Jurkat, Clone E6-1 (cell line): ENCODE measurements at places on chromosomes 7 and 10.

DNA sequence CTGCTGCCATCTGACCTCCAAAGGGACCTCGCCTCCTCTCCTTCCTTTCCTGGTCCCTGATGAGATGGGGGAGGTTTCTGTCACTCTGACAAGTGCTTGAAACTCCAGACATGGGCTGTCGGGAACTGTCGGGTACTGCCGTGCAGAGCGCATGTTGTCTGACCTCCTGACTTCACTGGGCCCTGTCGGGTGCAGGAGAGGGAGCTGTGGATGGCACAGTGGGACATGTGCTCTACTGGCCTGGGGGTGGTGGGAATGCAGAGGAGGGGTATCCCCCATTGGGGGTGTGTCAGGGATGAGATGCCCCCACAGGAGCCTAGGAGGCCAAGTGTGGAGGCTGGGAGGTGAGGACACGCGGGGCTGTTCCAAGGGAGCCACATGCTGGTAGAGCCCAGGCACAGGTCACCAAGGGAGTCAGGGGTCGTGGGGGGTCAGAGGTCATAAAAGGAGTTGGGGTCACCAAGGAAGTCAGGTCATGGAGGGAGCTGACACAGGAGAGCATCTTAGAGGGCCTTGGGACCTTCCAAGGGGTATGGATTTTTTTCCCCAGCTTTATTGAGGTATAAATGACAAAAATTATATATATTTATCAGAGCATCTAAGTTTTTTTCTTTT lies 30.9 kb downstream of the TMEM120A start:
- no peak for DNase-seq

- no peak for DNase-seq
Observed at GRCh38 chr10:114180937-114181336, 1.8 kb downstream of the TDRD1 start.

DNA sequence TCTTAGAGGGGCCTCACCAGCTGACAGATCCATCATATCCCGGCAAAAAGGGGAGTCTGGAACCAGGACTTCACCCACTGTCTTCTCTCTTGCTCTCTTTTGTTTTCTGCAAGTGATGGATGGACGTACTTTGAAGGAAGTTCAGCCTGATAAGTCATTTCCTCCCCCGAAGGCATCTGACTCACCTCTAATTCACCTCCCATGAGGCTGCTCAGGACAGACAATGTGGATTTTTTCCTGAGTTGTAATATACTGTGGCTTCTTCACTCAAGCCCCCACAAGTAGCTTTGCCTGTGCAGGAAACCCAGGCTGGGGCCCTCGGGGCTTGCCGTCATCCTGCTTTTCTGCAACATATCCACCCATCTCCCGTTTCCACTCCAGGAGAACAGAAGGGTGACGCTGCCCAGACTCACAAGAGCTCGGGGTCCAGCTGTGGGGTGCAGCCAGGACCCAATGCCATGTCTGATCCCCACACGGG lies 70.4 kb downstream of the ASB13 start:
- no peak for DNase-seq

- no peak for DNase-seq
Observed at GRCh38 chr7:141974831-141975230, 1.3 kb upstream of the TAS2R38 start.

- DNase-seq, result no peak
Observed at GRCh38 chr7:155797262-155798250, 14.7 kb downstream of the SHH start.

DNA sequence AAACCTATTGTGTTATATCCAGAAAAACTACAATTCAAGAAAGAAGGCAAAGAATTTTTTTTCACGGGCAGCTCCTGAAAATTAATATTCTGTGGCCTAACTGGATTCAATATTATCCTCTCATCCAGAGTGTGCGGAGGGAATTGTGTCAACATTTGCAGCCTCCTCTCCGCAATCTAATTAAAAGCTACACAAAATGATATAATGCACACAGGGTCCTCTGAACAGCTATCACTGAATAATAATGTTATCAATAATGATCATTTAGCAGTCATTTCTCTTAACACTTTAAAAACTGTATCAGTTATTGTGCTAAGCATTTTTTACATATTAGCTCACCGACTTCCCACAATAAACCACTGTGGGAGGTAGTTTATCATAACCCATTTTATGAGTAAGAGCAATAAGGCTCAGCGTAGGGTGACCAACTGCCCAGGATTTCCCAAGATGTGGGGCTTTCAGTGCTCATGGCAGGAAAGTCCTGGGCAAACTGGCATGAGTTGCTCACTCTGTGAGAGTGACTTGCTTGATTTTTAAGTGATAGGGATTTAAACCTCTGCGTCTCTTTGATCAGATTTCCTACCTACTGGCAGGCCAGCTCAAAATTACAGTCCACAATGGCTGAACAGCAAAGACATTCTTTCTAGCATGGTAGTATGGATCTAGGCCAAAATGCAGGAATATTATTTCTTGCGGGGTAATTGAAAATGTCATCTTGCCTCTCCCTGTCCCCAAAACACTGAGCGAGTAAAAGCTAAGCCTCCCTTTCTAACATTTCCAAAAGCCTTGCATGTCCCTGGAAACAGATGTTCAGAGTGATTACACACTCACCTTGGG lies 65.7 kb downstream of the AOAH start:
- no peak for DNase-seq

DNA sequence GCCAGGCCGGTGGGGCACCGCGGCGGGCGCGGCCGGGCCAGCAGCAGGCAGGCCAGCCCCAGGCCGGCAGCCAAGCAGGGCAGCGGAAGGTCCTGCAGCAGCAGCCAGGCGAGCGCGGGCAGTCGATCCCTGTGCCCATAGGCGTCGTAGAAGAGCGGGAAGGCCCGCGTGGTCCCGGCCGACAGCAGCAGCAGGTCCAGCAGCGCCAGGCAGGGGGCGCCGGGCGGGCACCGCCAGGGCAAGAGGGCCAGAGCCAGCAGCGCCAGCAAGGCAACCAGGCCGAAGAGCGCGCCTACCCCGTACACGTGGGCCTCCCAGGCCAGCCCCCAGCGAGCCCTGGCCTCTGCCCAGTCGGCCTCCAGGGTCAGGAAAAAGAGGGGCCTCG lies 8.4 kb upstream of the RBM28 start:
- DNase-seq, result no peak

- peak; percentile 8 for DNase-seq
Observed at GRCh38 chr7:64098-64915, 128.1 kb upstream of the FAM20C start.

DNA sequence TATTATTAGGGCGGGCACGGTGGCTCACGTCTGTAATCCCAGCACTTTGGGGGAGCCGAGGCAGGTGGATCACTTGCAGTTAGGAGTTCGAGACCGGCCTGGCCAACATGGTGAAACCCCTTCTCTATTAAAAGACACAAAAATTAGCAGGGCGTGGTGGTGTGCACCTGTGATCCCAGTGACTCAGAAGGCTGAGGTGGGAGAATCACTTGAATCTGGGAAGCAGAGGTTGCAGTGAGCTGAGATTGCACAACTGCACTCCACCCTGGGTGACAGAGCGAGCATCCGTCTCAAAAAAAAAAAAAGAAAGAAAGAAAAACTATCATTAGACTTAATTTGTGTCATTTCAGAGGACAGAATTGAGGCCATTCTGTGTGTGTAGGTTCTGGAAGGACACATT lies 752.7 kb upstream of the GALNT17 start:
- DNase-seq, result no peak

GRCh38 chr7:960269-960871 lies 5.9 kb upstream of the ADAP1 start:
- no peak for DNase-seq

DNA sequence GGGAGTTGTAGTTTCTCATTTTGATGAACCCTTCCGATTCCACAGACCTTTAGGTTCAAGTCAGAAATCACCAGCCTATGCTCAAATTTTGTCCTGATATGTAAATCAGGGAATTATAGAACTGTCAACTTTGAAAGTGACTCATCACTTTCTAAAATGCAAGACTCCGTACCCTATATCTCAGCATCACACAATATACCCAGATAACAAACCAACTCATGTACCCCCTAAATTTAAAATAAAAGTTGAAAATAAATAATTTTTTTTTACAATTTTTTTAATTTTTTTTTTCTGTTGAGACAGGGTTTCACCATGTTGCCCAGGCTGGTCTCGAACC lies 393 bp upstream of the ARHGAP19 start:
- no peak for DNase-seq

DNA sequence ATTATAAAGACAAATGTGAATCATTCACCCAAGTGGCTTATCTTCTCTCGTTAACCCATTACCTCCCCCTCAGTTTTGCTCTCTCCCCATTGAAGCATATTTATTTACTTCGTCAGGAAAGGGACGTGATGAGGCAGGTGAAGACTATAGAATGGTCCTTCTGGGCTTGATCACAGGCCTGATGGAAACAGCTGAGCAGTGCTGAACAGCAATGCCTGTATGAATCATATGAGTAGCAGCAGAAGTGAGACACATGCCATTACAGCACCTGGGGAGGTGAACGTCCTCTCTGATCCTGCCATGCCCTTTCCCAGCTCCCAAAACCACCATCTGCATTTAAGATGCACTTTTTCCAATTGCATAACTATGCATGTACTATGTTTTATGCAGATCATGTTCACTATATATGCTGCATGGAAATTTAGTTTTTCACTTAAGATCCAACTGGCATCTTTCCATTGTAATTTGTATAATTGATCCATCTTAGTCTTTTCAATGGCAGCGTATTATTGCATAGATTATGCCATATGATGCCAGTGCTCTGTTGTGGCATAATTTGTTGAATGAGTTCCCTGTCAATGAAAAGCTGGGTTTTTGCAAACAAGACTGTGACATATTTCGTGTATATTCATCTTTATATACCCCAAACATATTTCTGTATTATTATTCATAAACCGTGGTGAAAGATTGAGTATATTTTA lies 105.3 kb downstream of the CXCL12 start:
- no peak for DNase-seq

GRCh38 chr7:102413091-102413490 lies 16.9 kb downstream of the PRKRIP1 start:
- no peak for DNase-seq

GRCh38 chr10:34622945-34623344 lies 192.2 kb downstream of the PARD3 start:
- no peak for DNase-seq
